ENCODE measurements at places on chromosomes 16 and 17.
A peak's percentile ranks its signal among the peaks of the same experiment; 100 is the strongest.

DNA sequence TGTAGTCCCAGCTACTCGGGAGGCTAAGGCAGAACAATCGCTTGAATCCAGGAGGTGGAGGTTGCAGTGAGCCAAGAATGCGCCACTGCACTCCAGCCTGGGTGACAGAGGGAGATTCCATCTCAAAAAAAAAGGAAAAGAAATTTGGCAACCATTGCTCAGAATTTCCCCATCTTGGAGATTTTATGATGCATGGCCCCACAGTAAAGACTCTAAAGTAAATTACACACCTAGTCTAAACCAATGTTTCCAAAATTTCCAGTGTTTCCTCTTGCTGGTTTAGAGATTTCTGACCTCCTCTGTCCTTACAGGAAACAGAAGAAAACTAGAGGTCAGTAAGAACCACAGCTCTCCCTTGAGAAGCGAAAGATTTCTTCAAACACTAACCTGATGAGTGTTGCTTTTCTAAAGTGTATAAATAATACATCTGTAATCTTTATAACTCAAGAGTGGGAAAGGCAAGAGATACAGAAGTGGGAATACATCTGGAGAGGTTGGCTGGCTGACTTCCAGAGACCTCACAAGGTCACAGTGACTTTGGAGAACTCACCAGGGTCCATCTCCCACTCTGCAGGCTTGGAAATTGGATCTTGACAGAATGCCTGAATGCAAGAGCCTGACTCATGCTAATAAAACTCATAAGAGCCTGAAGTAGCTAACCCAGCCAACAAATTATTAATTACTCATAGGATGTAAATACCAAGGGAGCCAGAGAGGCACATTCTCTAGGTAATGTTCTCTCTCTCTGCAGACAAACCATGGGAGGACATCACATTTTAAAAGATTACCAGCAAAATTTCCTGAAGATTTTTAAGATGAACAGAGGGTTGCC is 8.8 kb downstream of the ADAT1 start:
- no peak for DNase-seq

- DNase-seq, result no peak
Measured at GRCh38 chr17:71438631-71439146, 682.1 kb upstream of the SOX9 start.

- DNase-seq, result no peak
Measured at GRCh38 chr17:80523956-80524712, 20.5 kb upstream of the RPTOR start.

GRCh38 chr17:2068519-2069051 is 13.7 kb downstream of the HIC1 start:
- no peak for DNase-seq

GRCh38 chr17:260944-261343 is 79.5 kb upstream of the DOC2B start:
- DNase-seq, result no peak

- peak; percentile 14 for DNase-seq
Measured at GRCh38 chr16:80518436-80518835, 22.4 kb upstream of the DYNLRB2 start.

- DNase-seq, result peak; percentile 28
Measured at GRCh38 chr16:55508941-55509931, at the start of gene LPCAT2. Gene LPCAT2, plus strand, starts transcription at chr16:55509072. Its CDS starts 110 bp downstream, at chr16:55509182.

- DNase-seq, result no peak
Measured at GRCh38 chr16:57941016-57941664, 29.8 kb downstream of the CNGB1 start.

DNA sequence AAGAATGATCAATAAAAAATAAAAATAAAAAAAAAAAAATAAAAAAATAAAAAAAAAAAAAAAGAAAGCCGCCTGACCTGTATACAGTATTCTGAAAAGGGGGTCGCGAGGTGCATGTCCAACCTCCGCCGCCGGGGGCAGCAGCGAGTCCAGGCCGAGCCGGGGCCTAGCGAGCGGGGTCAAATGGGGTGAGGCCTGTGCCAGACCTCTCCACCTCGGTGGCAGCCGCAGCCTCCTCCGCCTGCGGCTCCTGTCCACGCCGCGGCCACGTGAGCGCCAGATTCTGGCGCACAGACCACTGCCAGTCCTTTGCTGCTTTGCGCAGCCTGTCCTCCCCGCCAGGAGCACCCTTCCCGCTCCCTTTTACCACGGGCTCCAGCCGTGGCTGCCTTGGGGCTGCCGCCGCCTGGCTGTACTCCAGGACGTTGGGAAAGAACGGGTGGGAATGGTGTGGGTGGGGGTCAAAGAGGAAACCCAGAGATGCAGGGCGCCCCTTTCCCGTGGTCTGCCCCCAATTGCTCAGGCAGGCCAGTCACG is 2.4 kb upstream of the BCKDK start:
- DNase-seq, result peak; percentile 85

DNA sequence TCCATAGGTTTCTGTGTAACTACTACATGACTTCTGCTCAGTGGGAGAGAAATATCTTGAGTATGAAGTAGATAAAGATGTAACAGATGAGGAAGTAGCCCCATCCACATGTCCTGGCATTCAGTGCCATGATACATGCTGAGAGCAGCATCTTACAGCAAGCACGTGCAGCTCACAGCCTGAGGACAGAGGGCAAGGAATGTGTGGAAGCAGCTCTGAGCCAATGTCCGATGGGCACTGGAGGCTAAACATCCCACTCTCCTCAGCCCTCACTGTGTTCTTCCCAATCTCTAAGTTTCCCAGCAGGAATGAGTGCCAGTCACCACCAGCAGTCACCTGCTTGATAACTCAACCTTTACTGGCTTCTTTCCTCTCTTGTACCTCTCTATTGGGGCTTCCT is 40.4 kb downstream of the CFDP1 start:
- no peak for DNase-seq

- DNase-seq, result no peak
Measured at GRCh38 chr16:11956558-11956957, 8.5 kb upstream of the TNFRSF17 start.

DNA sequence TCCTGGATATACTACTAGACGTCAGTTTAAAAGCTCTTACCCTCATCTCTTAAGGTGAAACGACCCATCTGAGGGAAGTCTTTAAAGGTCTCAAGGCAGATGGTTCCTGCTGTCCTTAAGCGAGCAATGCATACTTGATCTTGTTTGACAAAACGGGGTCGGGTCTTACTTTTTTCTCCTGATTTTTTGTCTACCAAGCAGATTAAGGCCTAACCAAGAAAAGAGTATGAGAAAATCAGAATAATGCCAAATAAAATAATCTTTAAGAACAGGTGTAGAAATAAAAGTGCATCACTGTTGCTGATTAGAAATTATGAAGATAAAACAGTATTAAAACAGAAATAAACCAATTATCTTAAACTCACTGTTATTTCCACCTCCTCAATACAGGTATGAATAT is 24.4 kb upstream of the RSL1D1 start:
- no peak for DNase-seq

GRCh38 chr17:76207275-76208059 is 32.8 kb downstream of the RNF157 start:
- no peak for DNase-seq
